ENCODE measurements at places on chromosomes 16 and 17. TPM values are rescaled to one million over a fixed set of nuclear protein-coding genes. Genes with fewer than 3 reads are reported as not detected.

GRCh38 chr16:2005646-2006045, 4.0 kb downstream of the ZNF598 start:
- no peaks in the 10 kb centered on the region for H3K27me3 ChIP-seq
- no peak for DNase-seq
- peaks cover 29% of the 10 kb centered on the region for H3K4me1 ChIP-seq
- H3K36me3 ChIP-seq: peaks cover 8% of the 10 kb centered on the region
- no peak overlapping the region for H3K27ac ChIP-seq

DNA sequence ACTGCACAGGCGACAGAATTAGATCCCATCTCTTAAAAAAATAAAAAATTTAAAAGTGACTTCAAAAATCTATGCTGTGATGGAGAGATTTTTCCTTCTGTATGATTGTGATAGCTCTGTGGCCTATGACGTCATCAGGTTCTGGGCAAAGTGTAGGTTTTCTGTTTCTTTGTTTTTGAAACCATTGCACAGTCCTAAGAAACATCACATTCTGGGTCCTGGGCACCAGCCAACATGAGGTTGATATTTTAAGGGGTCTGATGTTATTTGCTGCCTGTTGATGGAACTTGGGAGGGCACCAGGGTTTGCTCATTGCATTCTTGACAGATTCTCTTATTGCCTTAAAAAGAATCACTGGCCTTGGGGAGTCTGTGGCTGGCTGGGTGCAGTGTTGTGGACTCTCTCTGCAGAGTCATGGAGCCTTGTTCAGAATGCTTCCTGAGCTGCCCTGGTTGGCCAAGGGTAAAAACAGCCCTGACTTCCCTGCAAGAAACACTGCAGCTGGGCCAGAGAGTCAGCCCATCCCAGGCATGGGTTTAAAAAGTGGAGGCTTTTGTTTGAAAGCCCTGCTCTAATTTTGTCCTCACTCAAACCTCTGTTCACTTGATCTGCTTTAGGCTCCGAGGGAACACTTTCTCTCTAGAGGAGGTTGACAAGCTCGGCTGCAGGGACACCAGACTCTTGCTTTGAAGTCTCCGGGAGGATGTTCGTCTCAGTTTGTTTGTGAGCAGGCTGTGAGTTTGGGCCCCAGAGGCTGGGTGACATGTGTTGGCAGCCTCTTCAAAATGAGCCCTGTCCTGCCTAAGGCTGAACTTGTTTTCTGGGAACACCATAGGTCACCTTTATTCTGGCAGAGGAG, 10.5 kb upstream of the CYLD start:
- no peak overlapping the region for H3K4me3 ChIP-seq
- H3K27ac ChIP-seq: no peak overlapping the region
- peaks cover 27% of the 10 kb centered on the region for H3K27me3 ChIP-seq
- peaks cover 9% of the 10 kb centered on the region for H3K4me1 ChIP-seq
- no peaks in the 10 kb centered on the region for H3K36me3 ChIP-seq
- DNase-seq: no peak

DNA sequence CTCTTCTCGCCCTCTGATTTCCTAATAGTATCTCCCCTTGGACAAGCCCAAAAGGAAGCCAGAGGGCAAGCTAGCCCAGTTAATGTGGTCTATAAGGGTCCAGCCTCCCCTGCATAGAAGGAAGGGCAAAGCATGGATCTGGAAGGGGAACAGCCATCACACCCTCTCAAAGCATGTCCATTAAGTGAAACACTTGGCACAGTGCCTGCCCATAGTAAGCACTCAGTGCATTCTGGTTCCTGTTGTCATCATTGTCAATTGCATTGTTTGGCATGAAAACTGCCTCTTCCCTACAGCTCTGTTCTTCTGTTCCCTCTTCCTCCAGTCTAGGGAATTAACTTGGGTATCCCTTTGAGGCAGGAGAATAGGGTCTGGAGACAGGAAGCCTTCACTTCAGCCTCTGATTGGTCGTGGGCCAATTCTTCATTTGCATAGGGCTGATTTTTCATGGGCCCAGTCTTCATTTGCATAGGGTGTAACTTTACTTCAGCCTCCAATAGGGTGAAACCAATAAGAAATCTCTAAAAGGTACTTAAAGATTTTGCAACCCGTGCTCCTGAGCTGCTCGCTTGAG, 81.4 kb downstream of the C17orf67 start:
- H3K27ac ChIP-seq: no peak overlapping the region
- DNase-seq: no peak
- H3K36me3 ChIP-seq: no peaks in the 10 kb centered on the region
- peaks cover 7% of the 10 kb centered on the region for H3K4me1 ChIP-seq
- peaks cover 2% of the 10 kb centered on the region for H3K27me3 ChIP-seq

DNA sequence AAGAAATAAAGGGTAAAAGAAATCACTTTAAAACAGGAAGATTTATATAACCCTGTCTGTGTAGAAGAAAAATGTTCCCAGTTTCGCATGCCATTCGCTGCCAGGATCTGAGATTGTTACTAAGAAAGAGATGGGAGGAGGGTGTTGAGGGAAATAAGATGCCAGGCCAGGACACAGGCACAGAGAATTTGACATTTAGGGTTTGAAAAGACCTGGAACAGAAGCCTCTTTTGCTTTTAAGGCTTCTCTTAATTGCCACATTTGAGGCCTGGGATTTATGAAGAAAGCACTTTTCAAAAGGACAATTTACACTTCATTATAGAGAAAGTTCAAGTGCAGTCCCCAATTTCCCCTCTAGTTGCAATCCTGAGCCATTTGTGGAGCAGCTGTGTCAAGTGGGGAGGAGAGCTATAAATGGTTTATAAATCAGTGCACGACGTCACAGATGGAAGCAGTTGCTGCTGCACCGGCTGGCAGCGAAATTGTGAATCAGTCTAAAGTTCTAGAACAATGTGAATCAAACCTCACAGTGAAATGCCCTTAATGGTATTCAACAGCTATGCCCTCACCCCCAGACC, 26.5 kb upstream of the C16orf87 start:
- H3K27ac ChIP-seq: peak overlapping the region; percentile 84
- no peaks in the 10 kb centered on the region for H3K27me3 ChIP-seq
- peaks cover 44% of the 10 kb centered on the region for H3K4me1 ChIP-seq
- H3K4me3 ChIP-seq: no peak overlapping the region
- no peak for DNase-seq
- no peaks in the 10 kb centered on the region for H3K36me3 ChIP-seq

GRCh38 chr17:68248199-68248825, 469 bp downstream of the AMZ2 start:
- H3K4me3 ChIP-seq: peak overlapping the region; percentile 92
- peaks cover 8% of the 10 kb centered on the region for H3K36me3 ChIP-seq
- no peak for DNase-seq
- H3K27ac ChIP-seq: peak overlapping the region; percentile 85
- peaks cover 14% of the 10 kb centered on the region for H3K4me1 ChIP-seq

- H3K4me3 ChIP-seq: no peak overlapping the region
- no peak overlapping the region for H3K27ac ChIP-seq
- no peaks in the 10 kb centered on the region for H3K4me1 ChIP-seq
- no peak for DNase-seq
- H3K27me3 ChIP-seq: no peaks in the 10 kb centered on the region
These were observed 16.4 kb upstream of the TMED6 start for GRCh38 chr16:69367980-69368379.

DNA sequence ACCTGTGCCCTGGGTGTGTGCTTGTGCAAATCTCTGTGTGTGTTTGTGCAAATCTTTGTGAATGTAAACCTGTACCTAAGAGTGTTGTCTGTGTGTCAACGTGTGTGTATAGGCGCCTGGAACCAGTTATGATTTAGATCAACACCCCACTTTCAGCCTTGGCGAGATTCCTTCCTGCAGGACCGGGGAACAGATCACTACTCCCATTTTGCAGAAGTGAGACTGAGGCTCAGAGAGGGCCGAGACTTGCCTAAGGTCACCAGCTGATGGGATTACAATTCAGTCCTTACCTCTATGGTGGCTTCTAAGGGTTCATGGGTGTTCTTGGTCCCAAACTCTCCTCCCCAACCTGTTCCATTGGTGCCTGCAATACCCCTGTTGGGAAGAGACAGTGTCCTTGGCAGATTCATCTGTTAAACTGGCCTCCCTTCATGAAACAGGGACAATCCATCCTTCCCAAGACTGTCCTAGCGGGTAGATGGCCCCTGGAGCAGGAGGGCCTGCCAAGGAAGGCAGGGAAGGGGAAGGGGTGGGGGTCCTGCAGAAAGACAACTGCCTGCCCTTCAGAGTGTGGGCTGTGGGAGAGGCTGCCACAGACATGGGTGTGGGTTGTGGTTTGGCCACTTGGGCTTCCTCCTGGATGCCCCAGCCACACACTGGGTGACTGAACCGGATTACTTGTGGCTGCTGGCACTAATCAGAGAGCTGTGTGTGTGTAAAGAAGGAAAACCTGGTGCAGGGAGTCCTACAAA, 6.9 kb upstream of the MAPK7 start:
- H3K27ac ChIP-seq: no peak overlapping the region
- DNase-seq: no peak
- no peaks in the 10 kb centered on the region for H3K27me3 ChIP-seq
- H3K4me3 ChIP-seq: no peak overlapping the region

DNA sequence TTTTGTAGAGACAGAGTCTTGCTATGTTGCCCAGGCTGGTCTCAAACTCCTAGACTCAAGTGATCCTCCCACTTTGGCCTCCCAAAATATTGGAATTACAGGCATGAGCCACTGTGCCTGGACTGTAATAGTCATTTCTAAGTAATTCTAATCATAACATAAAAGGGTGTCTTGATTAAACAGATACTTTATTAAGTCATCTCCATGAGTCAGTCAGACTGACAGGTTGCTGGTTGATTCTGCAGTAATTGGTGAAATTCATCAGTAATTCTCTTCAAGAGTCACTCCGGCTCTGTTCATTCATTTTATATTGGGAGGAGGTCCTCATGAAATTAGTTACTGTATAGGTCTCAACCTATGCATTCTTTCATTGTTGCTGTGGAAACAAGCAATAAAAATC, 85.6 kb downstream of the SPECC1 start:
- no peak for DNase-seq
- no peak overlapping the region for H3K4me3 ChIP-seq
- no peaks in the 10 kb centered on the region for H3K36me3 ChIP-seq
- H3K4me1 ChIP-seq: peaks cover 10% of the 10 kb centered on the region
- H3K27ac ChIP-seq: no peak overlapping the region

GRCh38 chr17:80649672-80650330, 105.2 kb downstream of the RPTOR start:
- peaks cover 23% of the 10 kb centered on the region for H3K4me1 ChIP-seq
- no peak overlapping the region for H3K27ac ChIP-seq
- H3K4me3 ChIP-seq: no peak overlapping the region
- peak; percentile 51 for DNase-seq
- H3K36me3 ChIP-seq: peaks cover 5% of the 10 kb centered on the region

DNA sequence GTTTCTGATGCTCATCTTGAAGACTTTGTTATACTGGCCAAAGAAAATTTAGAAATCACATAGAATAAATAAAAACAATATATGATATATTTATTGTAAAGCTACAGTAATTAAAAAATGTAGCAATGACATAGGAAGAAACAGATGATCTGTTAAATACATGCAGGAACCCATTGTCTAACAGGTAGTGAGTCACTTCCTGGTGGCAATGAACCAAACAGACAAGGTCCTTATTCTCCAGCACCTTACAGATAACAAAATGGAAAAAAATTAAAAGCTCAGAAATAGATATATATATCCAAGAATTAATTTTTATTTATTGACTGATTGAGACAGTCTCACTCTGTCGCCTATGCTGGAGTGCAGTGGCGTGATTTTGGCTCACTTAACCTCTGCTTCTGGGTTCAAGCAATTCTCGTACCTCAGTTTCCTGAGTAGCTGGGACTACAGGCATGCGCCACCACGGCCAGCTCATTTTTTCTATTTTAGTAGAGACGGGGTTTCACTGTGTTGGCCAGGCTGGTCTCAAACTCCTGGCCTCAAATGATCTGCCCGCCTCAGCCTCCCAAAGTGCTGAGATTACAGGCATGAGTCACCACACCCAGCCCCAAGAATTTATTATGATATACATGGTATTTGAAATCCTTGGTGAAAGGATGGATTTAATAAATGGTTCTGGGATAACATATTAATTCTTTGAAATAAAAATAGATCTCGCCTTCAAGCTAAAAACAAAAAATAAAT, 7.5 kb downstream of the NETO2 start:
- peaks cover 45% of the 10 kb centered on the region for H3K4me1 ChIP-seq
- no peaks in the 10 kb centered on the region for H3K27me3 ChIP-seq
- no peaks in the 10 kb centered on the region for H3K36me3 ChIP-seq
- no peak overlapping the region for H3K27ac ChIP-seq
- H3K4me3 ChIP-seq: no peak overlapping the region

DNA sequence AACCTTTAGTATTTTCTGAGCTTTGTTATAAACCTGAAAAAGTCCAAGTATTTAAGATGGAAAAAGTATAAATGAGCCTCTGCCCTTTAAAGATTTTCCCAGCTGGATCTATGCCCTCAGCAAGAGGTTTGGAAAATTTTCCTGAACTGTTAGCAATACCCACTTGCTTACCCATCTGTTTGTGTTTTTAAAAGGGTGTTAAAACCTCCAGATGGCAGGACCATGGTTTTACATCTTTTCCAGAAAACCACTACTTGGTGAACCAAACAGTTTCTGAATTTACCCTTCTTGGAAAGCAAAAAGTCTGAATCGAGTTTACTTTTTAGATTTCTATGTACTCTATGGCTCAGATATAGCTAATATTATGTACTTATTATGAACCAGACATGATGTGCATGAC, 719 bp downstream of the PMFBP1 start:
- H3K27me3 ChIP-seq: no peaks in the 10 kb centered on the region
- H3K27ac ChIP-seq: no peak overlapping the region
- no peak for DNase-seq
- no peak overlapping the region for H3K4me3 ChIP-seq
- H3K4me1 ChIP-seq: peaks cover 15% of the 10 kb centered on the region

DNA sequence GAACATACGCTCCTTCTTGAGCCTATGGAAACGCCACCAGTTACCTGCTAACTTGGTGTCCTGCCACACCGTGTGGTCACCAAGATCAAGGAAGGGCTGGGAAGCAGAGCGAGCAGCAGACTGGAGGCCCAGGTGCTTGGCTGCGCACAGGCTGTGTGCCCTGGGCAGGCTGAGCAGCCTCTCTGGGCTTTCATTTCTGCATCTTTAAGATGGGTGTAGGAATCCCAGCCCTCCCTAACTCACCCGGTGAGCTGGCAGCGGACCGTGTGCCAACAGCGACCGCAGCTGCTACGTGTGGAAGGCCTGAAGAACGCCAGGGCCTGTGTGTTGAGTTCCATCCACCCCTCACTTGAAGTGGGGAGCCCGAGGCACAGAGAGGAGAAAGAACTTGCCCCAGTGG, 80.0 kb downstream of the IRF8 start:
- no peak for DNase-seq
- H3K27ac ChIP-seq: no peak overlapping the region
- no peak overlapping the region for H3K4me3 ChIP-seq
- H3K4me1 ChIP-seq: peaks cover 28% of the 10 kb centered on the region

GRCh38 chr17:4833941-4834680, 971 bp downstream of the MINK1 start:
- peak overlapping the region; percentile 93 for H3K27ac ChIP-seq
- peaks cover 1% of the 10 kb centered on the region for H3K36me3 ChIP-seq
- peaks cover 32% of the 10 kb centered on the region for H3K4me1 ChIP-seq
- no peaks in the 10 kb centered on the region for H3K27me3 ChIP-seq
- DNase-seq: no peak

- H3K27ac ChIP-seq: peak overlapping the region; percentile 98
- H3K4me1 ChIP-seq: peaks cover 46% of the 10 kb centered on the region
- H3K27me3 ChIP-seq: no peaks in the 10 kb centered on the region
- H3K36me3 ChIP-seq: no peaks in the 10 kb centered on the region
These were observed 33.4 kb upstream of the SLC38A10 start for GRCh38 chr17:81328489-81328888.

Gene GP2
- total RNA-seq: not detected

Gene SLC52A1
- 0.20 TPM for total RNA-seq

Gene TP53TG3F
- not detected for total RNA-seq

Gene ATXN1L
- 32.5 TPM for total RNA-seq

Gene TENT4B
- 11.3 TPM for total RNA-seq

Gene ETV4
- total RNA-seq: 5.6 TPM

Gene TRIM65
- total RNA-seq: 21.2 TPM

Gene ACSM3
- total RNA-seq: 118 TPM

Gene SPATA22
- total RNA-seq: not detected
